H9 (cell line): ENCODE measurements at places on chromosomes 6 and 20.
A peak's percentile ranks its signal among the peaks of the same experiment; 100 is the strongest.

DNA sequence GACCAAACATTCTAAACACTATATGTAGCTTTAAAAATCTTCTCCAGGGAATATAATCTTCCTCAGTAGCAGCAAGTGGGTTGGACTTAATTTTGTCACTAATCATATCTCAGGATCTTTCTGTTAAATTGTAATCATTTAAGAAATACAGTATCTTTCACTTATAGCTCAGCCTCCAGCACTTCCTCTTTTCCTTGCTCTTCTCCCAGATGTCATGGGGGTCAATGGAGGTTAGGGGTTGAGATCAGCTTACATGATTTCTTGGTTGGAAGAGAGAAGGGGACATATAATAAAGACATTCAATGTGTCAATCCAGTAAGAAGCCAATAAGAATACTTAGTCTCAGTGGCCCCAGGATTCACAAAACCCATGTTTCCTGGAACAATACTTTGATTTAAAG lies 15.7 kb upstream of the REPS1 start:
- DNase-seq: no peak

DNA sequence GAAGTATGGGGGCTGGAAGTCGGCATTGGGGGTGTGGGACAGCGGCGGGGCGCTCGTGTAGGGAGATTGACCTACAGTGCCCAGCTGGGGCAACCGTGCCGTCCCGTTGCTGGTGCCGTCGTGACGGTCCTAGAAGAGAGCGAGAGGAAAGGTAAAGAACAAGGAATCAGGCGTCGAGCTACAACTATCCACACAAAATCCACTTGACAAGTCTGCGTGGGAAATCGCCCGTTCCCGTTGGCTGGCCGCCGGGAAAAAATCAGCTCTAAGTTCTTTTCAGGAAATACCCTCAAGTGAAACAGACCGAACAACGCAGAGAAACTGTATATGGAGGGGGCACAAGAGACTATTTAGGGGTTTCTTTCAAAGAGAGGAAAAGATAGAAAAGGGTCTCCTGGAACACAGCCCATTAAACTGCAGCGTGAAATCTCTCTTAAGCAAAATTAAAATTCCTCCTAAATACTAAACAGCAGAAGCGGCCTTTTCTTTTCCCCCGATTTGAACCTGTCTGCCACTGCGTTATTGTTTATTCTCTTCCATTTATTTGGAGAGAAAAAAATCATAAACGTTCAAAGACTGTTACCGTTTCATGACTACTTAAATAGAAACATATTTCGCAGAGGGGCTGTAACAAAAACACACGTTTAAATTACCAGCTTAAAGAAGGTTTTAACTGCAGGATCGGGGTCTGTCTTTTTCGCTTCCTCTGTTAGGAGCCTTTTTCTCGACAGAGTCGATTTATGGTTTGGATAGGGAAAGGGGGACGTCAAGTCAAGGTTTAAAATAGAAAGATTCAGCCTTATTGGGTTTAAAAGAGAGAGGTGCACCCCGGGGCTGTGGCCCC lies 4.4 kb downstream of the TFAP2A start:
- DNase-seq: no peak

- DNase-seq: no peak
Measured at GRCh38 chr6:119330520-119331113, 18.9 kb downstream of the MAN1A1 start.

DNA sequence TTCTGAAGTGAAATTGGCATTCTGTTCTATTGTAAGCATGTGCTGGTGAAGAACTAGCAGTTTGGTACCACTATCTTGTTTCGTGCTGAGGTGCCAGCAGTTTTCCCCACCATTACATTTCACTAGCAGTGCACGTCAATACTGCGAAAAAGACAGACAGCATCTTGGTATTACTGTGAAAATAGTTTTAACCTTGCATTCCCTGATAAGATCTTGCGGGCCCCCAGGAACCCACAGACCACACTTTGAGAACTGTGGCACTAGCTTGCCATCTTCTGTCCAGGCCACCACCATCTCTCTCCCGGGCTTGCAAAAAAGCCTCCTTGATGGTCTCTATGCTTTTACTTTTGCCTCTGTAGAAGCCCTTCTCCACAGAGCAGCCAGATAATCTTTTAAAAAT lies 185.7 kb downstream of the BACH2 start:
- no peak for DNase-seq

GRCh38 chr6:51116723-51117122 lies 298.1 kb downstream of the TFAP2B start:
- no peak for DNase-seq

DNA sequence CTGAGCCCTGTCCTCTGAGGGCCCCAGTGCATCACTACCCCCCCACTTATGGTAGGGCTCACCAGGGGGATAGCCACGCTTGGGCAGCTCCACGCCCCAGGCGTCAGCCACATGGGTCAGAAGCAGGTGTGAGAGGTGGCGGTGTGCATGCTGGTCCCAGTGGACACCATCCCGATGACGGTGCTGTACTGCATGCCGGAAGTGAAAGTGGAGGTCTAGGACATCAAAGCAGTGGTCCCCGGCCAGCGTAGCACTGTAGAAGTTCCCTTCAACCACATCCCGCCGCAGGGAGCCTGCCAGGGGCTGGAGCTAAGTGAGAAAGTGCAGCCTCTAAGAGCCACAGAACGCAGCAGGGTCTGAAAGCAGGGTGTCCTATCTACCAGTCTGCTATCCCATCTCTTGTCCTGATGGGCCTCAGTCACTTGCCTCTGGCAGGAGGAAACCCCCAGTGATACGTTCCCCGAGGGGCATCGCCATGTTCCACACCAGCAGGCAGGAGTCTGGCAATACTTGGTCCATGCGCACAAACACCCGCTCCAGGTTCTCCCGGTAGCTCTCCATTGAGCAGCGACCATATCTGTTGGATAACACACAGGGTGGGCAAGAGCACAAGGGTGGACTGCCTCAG lies 2.2 kb downstream of the PCED1A start:
- DNase-seq: no peak

DNA sequence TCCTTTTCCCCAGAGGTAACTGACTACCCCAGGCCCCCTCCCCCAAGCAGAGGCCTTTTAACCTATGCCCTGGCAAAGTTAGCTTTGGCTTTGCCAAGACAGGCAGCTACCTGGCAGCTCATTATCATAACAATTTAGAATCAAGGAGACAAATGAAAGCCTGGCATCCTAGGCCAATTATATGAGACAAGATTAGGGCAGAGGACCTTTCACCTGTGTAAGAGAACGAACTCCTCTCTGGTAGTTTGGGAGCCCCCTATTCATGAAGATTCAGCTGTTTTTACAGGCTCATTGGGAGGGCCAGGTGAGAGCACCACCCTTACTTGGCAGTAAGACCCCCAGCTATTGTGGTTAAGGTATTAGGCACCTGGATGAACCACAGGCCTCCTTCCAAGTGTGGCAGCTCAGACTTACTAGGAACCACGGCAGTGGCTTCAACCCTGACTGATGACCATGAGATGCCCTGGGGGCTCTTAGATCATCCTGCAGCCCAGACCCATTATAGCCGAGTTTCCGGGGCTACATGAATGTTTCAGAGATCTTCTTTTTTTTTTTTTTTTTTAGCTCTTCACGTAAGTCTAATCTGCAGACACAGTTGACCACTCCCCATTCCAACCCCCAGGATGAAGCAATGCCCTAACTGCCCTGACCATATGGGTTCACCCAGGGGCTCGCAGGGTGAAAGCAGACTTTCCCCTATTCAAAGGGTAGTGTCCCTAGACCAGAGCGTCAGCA lies 56.2 kb downstream of the RAB44 start:
- DNase-seq: no peak

GRCh38 chr6:79269877-79270276 lies 35.4 kb upstream of the HMGN3 start:
- DNase-seq: no peak

DNA sequence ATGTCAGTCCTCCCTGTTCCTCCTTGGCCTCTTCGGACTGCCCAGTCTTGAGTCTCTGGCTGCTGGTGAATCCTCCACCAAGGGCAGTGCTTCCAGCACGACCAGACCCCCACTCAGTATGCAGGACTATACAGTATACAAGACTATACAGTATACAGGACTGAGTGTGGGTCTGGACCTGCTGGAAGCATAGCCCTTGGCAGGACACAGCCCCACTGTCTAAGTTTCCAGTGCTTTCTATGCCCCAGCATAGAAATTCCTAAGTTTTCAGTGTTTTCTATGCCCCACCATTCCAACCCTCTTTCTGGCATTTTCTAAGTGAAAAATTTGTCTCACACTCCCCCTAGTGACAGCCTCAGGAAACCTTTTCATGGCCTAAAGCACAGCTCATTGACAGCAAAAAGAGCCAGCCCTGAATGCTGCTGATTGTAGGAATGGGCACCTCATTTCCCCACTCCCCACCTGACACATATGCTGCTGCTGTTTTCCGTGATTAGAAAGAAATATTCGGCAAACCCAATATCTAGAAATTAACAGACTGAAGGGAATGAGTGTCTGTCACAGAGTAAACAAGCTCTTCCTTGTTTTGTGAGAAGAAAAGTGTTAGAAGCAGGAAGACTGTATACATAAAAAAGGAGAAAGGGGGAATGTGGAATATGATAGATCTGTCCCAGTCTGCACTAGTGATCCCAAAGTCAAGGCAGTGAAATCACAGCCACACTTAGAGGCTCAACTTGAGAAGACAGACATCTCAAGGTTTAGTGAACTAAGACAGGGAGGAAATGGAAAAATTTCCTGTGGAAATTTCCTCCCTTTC lies 206.9 kb downstream of the IBTK start:
- DNase-seq: peak; percentile 60

DNA sequence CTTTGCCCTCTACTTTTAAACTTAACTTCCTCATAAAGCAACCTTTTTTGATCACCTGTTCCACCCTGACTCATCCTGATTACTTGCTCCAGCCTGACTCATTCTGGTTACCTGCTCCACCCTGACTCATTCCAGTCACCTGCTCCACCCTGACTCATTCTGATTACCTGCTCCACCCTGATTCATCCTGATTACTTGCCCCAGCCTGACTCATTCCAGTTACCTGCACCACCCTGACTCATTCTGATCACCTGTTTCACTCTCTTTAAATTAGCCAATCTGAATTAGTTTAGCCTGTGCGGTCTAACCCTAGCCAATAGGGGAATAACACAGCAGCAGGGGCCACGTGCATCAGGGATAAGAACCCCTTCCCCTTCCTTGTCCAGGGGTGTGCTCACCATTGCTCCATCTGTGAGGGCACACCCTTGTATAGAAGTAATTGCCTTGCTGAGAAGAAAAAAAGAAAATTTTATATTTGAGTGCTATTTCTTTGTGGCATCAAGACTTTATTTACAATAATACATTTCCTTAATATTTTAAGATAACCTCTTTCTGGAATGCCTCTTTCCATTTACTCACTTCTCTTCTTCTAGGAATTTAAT lies 17.9 kb downstream of the HLA-G start:
- DNase-seq: no peak

DNA sequence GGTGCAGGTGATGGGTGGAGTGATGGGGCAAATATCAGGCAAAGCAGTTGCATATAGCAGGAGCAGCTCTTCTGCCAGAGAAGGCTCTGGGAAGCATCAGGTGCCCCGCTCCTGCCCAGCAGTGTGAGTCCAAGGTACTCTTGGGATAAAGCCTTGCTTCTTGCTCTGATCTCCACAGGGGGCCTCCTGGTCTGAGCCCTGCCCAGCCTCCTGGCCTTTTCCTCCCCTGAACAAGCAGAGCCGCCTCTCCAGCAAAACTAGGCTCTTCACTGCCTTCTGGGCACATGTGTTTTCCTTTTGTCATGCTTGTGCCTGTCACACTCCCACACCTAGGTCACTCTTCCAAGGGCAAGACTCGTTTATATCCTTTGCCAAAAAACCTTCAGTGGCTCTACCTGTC lies 34.3 kb downstream of the SIRPA start:
- no peak for DNase-seq

- no peak for DNase-seq
Measured at GRCh38 chr6:89361171-89361570, 8.6 kb upstream of the UBE2J1 start.

DNA sequence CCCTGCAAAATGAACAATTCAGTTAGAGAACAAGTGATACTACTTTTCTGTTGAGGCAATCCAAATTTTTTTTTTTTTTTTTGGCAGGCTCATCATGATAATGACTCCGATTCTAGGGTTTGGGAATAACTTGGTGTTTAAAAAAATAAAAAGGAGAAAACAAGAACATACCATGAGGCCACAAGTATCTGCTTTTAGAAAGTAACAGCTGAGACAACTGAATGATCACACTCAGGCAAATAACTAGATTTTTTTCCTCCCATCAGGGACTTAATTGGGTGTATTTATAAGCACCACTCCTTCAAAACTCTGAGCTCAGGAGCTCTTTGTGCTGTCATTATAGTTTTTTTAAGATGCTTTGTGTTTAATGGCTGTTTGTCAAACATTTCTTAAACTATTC lies 29.6 kb downstream of the PAK5 start:
- DNase-seq: no peak

DNA sequence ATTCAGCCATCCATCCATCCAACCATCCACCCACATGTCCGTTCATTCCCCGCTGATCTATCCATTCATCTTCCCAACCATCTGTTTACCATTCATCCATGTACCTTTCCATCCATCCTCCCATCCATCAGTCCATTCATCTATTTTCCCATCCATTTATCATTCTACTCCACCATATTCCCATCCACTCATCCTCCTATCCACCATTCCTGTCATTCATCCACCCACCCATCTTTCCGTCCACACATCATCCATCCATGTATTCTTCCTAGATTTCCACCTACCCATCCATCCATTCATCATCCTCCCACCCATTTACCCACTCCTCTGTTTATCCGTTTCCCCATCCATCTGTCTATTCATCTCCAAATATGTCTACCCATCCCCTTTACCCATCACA lies 6.8 kb downstream of the BPIFB6 start:
- DNase-seq: no peak

DNA sequence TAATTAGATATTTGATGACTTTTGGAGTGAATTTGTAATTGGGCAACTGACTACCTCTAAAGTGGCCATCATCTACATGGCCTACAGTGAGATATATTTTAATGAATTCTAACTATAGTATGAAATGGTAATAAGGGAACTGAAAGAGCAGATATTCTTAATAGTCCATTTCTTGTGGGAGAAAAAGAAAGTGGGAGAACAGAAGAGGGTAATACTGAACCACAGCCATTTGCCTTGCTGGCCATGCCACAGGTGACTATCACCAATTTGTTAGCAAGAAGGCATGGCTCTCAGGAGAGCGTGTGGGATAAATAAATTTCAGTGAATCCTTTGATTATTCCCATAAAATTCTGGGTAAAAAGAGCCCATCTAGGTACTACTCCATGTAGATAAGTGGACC lies 1074.0 kb upstream of the MAP3K7 start:
- no peak for DNase-seq
